ENCODE measurements at places on chromosomes 1 and 21. TPM values are rescaled to one million over a fixed set of nuclear protein-coding genes. Genes with fewer than 3 reads are reported as not detected.

Gene MYBPHL
- total RNA-seq = not detected

GRCh38 chr1:212107481-212107880 lies 71.9 kb downstream of the DTL start:
- DNase-seq = no peak

- no peak for DNase-seq
Observed at GRCh38 chr1:89880679-89881078, 59.8 kb downstream of the LRRC8D start.

Gene DIO1
- total RNA-seq = not detected

Gene OR14K1
- not detected for total RNA-seq

Gene PKP1
- 0.07 TPM for total RNA-seq

DNA sequence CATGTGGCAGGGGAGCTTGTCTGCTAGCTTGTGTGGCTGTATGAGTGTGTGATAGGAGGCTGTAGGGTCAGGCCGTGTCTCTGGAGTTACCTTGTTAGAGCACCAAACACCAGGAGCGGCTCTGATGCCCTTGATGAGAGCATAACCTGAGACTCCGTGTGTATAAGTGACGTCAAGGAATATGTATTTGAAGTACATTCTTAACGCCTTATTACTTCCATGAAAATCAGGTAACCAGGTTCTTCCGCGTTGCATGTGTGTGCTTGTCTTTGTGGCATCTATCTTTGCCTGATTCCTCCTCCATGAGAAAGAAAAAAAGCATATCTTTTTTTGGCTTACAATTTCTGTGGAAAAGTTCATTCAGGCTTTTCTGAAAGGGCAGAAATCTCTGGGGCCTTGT lies 4.6 kb downstream of the OLFML3 start:
- no peak for DNase-seq

- peak; percentile 62 for DNase-seq
Observed at GRCh38 chr21:17402937-17403336, 109.9 kb upstream of the CXADR start.

Gene DNALI1
- 7.2 TPM for total RNA-seq

DNA sequence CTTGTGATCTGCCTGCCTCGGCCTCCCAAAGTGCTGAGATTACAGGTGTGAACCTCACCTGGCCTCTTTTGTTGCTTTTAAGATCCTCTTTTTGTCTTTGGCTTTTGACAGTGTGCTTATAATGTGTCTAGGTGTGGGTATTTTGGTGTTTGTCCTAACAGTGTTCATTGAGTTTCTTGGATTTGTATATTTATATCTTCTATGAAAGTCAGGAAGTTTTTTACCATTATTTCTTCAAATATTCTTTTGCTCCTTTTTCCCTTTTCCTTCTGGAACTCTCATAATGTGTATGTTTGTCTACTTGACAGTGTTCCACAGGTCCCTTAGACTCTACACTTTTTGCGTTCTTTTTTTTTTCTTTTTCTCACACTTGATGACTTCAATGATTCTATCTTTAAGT lies 59.1 kb downstream of the URB2 start:
- DNase-seq = no peak

Gene CASZ1
- total RNA-seq = 3.5 TPM

Gene SLC9C2
- not detected for total RNA-seq

- DNase-seq = no peak
Observed at GRCh38 chr1:3355894-3356826, 98.3 kb upstream of the ARHGEF16 start.

Gene C1orf115
- 1.1 TPM for total RNA-seq

DNA sequence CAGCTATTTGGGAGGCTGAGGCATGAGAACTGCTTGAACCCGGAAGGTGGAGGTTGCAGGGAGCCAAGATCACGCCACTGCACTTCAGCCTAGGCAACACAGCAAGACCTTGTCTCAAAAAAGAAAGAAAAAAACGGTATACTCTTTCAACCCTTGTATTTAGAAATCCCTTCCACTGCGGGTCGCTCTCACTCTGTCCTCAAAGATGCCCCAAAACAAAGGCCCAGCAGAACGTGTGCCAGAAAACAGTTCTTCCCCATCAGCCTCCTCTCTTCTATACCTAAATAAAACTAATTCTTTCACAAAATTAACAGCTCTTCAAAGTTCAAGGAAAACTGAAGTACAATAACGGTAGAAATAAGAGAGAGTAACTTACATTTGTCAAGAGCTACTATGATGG lies 13.2 kb downstream of the SETD4 start:
- no peak for DNase-seq

Gene DEPDC1
- total RNA-seq = 2.6 TPM

Gene ATP6V1G3
- not detected for total RNA-seq

Gene NIPAL3
- total RNA-seq = 47.2 TPM

GRCh38 chr1:184826001-184826400 lies 71.3 kb upstream of the EDEM3 start:
- DNase-seq = no peak

DNA sequence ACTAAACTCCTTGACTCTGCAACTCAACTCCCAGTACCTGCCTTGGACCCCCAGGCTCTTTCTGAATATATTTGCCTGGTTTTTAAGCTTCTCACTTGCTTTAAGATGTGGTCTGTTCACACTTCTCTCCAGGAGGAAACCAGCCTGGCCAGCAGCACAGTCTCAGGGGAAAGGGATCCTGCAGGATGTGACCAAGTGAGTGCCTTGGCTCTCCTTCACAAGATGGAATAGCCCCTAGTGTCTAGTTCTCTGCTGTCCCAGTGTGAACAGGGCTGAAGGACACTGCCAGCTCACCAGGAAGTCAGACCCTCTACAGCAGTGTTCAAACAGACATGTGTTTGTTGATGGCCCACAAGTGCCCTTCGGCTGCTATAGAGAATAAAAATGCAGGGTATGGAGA lies 32.9 kb downstream of the CD244 start:
- no peak for DNase-seq

GRCh38 chr1:30764939-30765555 lies 7.5 kb upstream of the LAPTM5 start:
- no peak for DNase-seq

Gene MTARC1
- 4.5 TPM for total RNA-seq

GRCh38 chr1:32877211-32878110 lies 6.7 kb upstream of the FNDC5 start:
- DNase-seq = no peak
